ENCODE measurements at places on chromosomes 1 and 21. TPM values are rescaled to one million over a fixed set of nuclear protein-coding genes. Genes with fewer than 3 reads are reported as not detected.

The PGLYRP3 gene
- polyA plus RNA-seq = not detected

DNA sequence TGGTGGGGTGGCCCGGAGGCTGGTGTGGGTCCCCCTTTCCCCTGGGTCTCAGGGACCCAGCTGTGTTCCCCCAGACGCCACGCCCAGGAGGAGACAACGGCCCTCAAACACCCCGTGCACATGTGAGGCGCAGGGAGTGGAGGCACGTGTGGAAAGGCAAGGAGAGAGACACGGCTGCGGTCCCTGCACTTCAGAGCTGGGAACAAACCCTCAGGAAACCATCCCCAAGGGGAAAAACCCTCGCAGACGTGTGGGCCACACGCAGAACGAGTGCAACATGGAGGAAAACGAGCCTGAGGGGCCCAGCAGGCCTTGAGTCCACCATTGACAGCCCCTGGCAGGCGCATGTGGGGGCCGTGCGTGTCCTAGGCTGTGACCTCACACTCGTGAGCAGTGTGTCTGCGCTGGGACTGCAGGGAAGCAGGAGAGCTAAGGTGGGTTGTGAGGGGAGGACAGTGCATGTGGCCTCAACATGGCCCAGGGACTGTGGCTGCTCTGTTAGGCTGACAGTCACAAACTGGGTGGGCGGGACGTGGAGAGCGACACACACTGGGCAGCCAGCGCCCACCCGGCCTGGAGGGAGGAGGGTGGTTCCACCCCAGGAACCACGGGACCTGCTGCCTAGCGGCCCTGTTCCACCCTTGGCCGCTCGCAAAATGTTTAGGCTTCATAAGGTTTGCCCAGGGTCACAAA, 20.0 kb downstream of the ITGB2 start:
- DNase-seq = no peak

DNA sequence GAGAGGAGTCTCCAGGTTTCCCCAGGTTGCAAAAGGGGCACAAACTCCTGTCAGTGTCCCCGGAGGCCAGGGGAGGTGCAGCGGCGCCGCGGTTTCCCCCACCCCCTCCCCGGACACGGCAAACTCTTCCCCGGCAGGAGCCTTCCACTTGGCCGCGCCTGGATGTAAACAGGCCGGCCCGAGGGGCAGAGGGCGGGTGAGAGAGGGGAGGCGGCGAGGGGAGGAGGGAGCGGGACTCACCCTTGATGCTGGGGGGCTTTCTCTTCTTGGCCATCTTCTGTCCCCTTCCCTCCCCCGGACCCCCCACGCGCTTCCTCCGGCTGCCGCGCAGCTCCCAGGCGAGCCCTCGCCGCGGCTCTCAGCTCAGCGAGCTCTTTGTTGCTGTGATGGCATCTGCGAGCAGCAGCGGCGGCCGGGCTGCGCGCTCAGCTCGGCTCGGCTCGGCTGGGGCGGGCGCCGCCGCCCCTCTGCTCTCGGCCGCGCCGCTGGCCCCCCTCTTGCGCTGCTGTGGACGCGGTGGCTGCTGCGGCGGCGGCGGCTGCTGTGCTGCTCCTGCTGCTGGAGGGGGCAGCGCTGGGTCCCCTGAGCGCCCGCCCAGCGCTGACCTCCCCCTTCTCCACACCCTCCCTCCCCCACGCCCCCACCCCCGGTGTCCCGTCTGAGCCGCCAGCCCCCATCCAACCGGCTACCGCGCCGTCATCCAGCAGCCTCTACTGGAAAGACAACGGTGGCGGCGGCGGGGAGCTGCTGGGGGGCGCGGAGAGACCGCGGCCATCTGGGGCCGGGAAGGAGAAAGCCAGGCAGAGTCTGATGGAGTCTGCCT, 4.9 kb upstream of the SLC44A5 start:
- DNase-seq = no peak

The XCL2 gene
- not detected for polyA plus RNA-seq

DNA sequence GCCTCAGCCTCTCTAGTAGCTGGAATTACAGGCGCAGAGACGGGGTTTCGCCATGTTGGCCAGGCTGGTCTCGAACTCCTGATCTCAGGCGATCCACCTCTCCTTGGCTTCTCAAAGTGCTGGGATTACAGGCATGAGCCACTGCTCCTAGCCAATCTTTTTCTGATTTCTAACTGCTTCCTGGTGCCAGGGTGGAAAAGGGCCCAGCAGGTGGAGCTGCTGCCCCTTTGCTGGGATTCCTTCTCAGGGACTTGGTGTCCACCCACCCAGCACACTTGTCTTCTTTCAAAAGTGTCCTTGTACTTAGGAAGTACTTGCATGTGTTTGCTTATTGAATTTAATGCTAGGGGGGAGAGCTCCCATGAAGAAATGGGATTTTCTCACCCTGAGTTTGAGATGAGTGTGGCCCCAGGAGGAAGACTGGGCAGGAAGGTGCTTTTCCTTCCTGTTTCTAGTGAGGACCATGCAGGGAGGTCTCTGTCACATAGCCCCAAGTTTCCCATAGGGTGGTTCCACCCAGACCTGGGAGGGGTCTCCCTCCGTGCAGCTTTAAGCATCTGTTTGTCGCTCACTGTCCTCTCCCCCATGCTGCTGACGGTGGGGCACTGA, 14.2 kb downstream of the UTP11 start:
- DNase-seq = no peak

DNA sequence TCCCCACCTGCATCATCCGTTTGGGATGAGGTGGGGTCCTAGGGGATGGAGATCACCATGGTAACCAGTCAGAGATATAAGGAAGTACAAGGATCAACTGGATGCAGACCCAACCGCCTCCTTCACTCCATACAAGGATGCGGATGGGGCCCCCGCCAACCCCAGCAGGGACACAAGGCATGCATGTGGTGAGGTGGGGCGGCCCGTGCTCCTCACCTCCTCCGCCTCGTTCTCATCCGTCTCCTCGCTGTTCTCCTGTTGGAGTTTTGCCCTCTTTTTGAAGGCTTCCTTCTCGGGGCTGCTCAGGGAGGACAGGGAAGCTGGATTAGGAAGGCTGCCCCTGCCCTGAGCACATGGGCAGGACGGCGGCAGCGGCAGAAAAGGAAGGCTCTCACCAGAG, 23.8 kb downstream of the KIF21B start:
- no peak for DNase-seq

Data from BJ (cell line).